ENCODE measurements at places on chromosomes 12 and 14. TPM values are rescaled to one million over a fixed set of nuclear protein-coding genes. Genes with fewer than 3 reads are reported as not detected.

DNA sequence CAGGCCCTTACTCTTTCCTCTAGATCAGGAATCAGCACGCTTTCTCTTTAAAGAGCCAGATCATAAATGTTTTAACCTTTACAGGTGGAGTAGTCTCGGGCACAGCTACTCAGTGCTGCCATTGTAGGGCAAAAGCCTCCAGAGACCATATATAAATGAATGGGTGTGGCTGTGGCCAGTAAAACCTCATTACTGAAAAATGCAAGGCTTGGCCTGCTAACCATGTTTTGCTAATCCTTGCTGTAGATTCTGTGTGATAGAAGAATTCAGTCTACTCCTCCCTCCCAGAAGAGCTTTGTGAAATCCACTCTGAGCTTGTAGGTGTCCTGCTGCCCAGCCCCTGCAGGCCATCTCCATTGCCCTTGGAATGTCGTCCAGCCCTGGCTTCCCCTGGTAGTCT is 58.1 kb downstream of the HSP90AA1 start:
- DNase-seq, result no peak

DNA sequence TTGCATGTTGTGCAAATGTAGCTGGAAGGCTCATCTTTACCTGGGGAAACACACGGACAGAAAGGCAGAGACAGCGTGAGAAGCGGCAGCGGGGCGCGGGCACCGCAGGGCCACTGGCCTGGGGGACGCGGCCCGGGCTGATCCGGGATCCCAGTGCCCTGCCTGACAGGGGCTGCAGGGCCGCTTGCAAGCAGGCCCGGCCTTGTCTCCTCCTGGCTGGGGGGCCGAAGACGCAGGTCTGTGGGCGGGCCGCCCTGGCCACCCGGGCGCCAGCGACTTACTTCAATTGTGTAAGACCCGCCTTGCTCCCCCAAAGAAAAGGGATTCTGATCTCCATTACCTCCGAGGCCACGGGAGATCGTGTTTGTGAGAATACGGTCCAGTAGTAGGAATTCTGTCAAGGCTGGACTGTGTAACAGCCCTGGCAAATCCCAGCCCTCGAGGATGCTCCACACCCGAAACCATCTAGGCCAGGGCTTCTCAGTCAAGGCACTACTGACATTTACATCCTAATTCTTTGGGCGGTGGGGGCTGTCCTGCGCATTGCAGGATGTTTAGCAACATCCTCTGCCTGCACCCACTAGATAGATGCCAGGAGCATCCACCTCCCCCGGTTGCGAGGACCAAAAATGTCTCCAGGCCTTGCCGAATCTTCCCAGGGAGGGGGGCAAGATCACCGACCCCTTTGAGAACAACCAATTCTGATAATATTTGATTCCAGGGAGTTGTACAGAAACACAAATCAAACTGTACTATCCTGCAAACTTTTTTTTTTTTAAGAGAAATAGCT is 95.6 kb downstream of the BCL11B start:
- DNase-seq, result no peak

- no peak for DNase-seq
Measured at GRCh38 chr14:89613260-89614008, 196.4 kb upstream of the FOXN3 start.

- DNase-seq, result no peak
Measured at GRCh38 chr14:65685572-65685971, 273.0 kb downstream of the FUT8 start.

- DNase-seq, result no peak
Measured at GRCh38 chr12:67299926-67300325, 30.8 kb downstream of the CAND1 start.

GRCh38 chr12:105960319-105961083 is 178.3 kb downstream of the NUAK1 start:
- no peak for DNase-seq

DNA sequence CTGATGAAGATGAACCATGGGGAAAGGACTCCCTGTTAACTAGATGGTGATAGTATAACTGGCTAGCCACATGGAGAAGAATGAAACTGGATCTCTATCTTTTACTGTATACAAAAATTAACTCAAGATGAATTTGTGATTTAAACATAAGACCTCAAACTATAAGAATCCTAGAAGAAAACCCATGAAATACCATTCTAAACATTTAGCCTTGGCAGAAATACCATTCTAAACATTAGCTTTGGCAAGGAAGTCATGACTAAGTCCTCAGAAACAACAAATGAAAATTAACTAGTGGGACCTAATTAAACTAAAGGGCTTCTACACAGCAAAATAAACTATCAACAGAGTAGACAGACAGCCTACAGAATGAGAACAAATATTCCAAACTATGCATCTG is 28.4 kb upstream of the NOVA1 start:
- no peak for DNase-seq

DNA sequence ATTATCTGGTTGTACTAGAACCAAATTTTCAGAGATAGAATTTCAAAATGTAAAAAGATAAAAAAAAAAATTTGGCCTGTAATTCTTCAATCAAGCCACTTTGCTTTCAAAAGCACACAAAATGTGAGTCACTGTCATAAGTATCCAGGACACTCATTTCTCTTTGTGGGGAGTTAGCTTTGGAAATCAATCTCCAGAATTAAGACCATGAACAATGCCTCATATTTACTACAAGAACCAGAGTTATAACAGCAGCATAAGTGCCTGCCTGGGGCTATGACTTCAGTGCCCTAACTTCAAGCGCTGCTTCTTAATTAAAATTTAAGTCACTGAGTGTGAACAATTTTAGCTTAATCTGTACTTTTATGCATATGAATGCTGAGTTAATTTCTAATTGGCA is 162.1 kb downstream of the C12orf42 start:
- DNase-seq, result no peak

GRCh38 chr12:50723865-50724264 is 40.0 kb upstream of the ATF1 start:
- no peak for DNase-seq

DNA sequence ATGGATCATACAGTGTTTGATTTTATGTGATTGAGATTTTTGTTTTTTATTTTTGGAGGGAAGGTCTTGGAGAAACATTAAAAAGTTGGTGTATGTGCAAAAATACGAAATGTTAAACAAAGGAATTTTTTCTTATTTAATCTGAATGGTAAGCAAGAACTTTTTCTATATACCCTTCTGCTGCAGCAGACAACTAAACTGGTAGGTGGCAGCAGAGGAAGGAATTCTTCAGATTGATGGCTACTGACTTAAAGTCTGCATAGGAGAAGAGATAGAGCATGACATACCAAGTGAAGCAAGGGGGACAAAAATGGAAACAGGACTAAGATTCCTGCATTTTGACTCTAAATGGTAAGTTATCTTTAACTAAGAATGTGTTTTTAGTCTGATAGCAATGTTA is 42.0 kb upstream of the A2ML1 start:
- no peak for DNase-seq

DNA sequence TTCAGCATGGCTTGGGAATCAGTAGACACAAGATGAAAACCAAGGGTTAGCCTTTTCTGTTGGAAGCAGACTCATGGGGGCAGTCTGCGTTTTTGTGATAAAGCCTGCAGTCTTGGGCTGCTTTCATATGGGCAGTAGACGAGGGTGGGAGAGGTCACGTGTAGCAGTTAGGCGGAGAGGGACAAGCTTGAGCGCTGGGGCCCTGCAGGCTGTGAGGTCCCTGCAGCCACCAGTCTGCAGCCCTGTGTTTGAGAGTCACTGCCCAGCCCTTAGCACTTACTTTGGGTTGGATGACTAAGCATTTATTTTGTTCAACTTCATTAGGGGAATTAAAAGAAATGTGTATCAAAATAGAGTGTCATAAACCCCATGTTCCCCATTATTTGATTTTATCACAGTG is 37.2 kb downstream of the EP400 start:
- DNase-seq, result no peak

DNA sequence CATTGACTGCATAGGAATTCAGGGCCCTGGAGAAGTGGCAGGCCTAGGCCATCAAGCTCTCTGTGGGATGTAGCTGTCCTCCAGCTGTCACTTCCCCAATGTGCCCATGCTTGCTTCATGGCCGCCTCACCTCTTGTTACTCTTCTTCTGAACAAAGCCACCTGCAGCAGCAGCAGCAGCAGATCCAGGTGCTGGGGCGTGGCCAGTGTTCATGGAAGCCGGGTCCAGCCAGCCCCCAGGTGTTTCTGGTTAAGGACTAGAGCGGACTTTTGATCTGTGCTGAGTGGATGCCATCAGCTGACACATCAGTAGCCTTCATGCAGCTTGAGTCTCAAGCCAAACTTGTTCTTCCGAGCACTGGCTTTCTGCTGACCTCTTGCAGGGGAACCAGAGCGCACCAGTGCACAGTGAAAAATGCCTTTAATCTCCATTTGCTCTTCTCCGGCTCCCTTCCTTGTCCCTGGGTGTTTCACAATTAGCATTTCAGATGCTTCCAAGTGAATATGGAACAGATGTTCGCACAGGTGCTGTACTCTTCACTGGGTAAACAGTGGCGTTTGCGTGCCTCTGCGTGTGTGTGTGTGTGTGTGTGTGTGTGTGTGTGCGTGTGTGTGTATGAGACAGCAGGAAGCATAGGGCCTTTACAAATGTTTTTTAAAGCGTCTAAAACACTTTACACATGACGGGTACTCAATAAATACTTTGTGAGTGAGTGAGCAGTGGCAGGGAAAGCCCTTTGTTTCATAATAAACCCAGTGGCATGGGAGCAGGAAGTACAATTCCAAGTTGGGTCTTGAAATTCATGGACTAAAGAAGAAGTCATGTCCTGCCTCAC is 20.1 kb downstream of the TPCN1 start:
- peak; percentile 73 for DNase-seq

Gene SBNO1
- 6.8 TPM for polyA plus RNA-seq

DNA sequence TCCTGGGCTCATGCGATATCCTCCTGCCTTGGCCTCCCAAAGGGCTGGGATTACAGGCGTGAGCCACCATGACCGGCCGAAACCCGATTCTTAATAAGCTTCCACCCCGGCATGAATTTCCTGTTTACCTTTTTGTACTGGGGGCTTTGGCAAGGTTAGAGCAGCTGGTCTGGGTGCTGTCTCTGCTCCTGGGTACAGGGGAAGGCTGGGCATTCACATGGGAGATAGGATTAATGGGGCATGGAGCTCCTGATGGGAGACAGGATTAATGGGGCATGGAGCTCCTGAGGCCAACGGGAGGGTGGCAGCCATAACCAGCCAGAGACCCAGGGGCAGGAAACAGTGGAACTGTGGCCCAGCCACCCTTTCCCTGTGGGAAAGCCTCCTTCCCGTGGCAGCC is 69.5 kb upstream of the DICER1 start:
- no peak for DNase-seq

GRCh38 chr14:22265319-22266141 is 323.5 kb downstream of the DAD1 start:
- DNase-seq, result no peak

DNA sequence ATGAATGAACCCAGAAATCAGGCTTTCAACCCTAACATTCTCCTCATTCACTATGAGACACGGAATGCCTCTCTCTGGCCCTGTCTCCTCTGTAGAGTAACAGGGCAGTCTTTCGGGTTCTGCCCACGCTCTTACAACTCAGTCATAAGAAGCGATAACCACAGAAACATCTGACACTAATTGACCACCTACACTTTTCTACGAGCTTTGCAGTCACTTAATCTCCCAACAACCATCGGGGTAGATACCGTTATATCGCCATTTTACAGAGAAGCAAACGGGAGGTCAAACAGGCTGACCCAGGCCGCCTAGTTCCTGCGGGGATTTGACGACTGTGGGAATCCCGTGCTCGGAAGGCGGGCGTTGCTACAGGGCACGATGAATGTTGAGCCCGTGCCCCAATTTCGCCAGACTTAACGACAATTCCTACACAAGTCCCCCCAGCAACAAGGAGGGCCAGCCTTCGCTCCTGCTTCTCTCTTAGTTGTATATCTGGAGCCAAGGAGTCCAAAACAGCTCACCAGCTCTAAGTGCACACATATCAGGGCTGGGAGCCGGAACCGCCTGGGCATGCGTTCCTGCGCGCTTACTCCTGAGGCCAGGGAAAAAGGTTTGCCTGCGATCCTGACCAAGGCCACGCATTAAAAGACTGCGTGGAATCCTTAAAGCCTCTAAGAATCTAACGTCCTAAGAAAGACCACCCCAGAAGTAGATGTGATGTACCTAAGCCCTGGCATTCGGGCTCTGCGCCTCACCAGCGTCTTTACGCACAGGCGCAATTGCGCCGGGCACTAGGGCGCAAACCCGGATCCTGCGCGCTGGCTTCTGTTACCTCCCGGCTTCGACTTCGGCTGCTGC is 38.7 kb upstream of the TBX5 start:
- DNase-seq, result no peak

Gene TMEM233
- 125 TPM for polyA plus RNA-seq

Gene KRT85
- polyA plus RNA-seq, result not detected

Gene C12orf50
- polyA plus RNA-seq, result not detected

- no peak for DNase-seq
Measured at GRCh38 chr12:102462795-102463465, 17.4 kb downstream of the IGF1 start.

Gene SLC35F4
- polyA plus RNA-seq, result not detected

GRCh38 chr12:64995816-64996215 is 125.3 kb downstream of the WIF1 start:
- DNase-seq, result no peak

GRCh38 chr12:89649820-89650219 is 58.8 kb downstream of the ATP2B1 start:
- no peak for DNase-seq

Gene VRTN
- not detected for polyA plus RNA-seq

Gene MYF5
- polyA plus RNA-seq, result 3.7 TPM

DNA sequence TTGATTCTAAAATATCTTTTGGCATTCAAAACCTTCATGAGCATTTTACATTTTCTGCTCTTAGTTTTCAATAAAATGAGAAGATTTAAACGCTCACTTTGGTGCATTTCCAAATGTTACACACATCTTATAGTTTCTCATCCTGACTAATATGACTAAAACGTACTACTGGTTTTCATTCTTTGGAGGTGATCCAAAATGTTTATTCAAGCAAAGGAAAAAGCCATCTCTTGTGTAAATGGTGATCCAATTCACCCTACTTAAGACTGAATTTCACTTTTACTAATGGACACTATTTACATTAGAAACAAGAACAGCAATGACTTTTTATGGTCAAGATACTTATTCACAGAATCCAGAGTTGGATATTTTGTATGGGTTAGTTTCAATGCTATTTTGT is 86.6 kb downstream of the KITLG start:
- DNase-seq, result no peak

Gene TSPAN11
- polyA plus RNA-seq, result 0.05 TPM

GRCh38 chr12:92952394-92952793 is 23.3 kb upstream of the EEA1 start:
- no peak for DNase-seq

- DNase-seq, result no peak
Measured at GRCh38 chr12:19031032-19031431, 98.5 kb upstream of the PLEKHA5 start.

Gene ANKRD33
- 0.16 TPM for polyA plus RNA-seq

GRCh38 chr12:45208604-45209487 is 7.0 kb upstream of the ANO6 start:
- no peak for DNase-seq

- no peak for DNase-seq
Measured at GRCh38 chr12:46818642-46819041, 7.2 kb downstream of the SLC38A4 start.

DNA sequence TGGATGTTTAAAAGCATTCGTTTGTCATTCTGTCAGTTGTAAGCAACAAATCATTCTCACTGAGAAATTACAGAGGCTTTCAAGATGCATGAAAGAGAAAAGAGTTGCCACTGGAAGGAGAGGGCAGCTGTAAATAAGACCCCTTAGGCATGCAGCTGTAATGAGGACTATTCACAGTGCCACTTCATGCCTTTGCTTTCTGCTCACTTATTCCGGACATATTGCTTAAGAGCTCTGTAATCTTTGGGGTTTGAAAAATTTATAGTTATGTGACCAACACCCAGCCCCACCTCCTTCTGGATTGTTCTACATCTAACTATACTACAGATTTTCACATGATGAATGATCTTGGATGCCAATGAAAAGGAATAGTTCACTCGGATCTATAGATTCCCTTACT is 194.8 kb upstream of the DCN start:
- no peak for DNase-seq

Data from psoas muscle (tissue), 8 donors.